ENCODE measurements at places on chromosomes 16 and 17. TPM values are rescaled to one million over a fixed set of nuclear protein-coding genes. Genes with fewer than 3 reads are reported as not detected.

The SOST gene
- polyA plus RNA-seq, result not detected

The PIGS gene
- 72.7 TPM for polyA plus RNA-seq

The CMTM2 gene
- polyA plus RNA-seq, result not detected

The AXIN2 gene
- polyA plus RNA-seq, result 0.46 TPM

DNA sequence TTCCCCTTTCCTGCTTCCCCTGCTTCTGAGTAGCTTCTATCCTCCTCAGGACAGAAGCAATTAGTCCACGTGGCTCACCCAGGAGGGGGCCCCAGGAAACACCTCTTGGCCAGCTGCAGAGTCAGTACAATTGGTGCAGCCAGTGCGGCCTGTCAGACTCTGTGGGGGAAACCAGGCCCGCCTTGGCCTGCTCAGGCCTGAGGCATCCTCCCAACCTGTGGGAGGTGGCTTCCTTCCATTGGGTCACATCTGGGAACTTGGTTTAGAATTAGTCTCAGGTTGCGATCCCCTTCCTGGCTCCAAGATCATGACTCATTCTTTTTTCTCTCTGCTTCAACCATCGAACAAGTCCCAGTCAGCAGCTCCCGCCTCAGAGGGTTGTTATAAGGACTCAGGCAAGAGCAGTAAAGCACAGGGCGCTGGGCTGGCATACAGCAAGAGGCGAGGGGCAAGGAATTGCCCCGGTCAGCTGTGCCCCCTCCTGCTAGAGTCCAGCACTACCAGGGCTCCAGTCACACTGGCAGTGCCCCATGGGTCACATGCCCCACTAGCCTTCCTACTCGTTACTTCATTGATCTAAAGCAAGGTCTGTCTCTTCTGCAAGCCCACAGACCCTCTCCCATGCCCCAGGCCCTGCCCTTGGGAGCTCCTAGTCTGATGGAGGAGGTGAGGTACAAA lies 8.1 kb upstream of the EPX start:
- peak; percentile 60 for DNase-seq

DNA sequence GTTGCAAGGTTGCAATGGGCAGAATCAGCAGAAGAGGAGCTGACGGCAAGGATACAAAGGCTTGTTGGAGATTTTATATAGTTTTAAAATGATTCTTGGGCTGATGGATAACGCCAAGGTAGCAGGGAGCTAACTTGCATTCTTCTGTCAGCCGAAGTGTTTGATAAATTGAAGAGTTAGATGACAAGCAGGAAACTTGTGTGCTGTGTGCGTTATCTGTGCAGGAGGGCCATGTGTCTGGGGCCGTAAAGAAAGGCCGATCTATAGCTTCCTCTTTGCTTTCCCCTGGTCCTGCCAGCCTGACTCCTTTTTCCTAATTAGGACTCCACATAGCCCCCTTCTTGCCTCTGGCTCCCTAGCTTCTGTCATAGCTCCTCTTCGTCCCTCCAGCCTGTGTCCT lies 6.7 kb upstream of the WWOX start:
- no peak for DNase-seq

- DNase-seq, result no peak
Observed at GRCh38 chr17:2872282-2872681, 76.0 kb downstream of the RAP1GAP2 start.

GRCh38 chr16:16158082-16158658 lies 65.1 kb downstream of the ABCC6 start:
- DNase-seq, result no peak

DNA sequence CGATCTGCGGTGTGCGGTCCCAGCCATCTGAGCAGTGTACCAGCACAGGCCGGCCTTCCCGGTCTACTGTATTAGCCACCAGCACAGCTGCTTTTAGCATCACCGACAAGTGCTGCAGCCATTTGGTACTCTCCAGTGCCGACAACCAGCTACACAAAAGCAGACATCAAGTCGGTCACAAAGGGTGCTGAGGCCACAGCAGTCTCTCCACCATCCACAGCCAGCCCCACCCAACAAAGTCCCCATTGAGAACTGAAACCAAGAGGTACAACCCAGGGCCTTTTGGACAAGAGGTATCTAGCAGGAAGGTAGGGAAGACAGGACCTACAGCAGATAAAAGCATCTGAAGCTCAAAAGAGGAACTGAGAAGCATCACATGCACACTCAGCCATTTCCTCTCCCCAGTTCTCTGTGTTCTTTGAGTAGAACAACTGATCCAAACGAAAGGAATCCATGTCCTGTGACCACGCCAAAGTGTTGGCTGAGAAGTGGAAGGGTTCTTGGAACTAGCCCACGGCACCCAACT lies 9.5 kb downstream of the MTMR4 start:
- no peak for DNase-seq

DNA sequence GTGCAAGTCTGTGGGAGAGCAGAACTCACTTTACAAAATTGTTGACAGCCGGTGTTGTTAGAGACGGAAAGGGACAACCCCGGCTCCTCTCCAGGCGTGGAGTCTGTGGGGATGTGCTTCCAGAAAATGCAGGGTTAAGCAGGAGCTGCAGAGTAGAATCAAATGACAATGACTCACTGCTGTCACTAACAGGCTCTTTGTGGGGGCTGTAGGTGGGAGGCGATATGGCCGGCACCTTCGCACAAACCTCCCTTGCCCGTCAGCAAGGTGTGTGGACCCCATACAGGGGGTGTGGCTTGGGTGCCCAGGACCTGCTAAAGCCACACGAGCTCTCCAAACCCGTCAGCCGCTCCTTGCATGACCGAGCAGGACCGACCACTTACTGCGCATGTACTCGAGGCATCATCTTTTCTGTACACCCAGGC lies 5.8 kb downstream of the PDK2 start:
- peak; percentile 46 for DNase-seq

DNA sequence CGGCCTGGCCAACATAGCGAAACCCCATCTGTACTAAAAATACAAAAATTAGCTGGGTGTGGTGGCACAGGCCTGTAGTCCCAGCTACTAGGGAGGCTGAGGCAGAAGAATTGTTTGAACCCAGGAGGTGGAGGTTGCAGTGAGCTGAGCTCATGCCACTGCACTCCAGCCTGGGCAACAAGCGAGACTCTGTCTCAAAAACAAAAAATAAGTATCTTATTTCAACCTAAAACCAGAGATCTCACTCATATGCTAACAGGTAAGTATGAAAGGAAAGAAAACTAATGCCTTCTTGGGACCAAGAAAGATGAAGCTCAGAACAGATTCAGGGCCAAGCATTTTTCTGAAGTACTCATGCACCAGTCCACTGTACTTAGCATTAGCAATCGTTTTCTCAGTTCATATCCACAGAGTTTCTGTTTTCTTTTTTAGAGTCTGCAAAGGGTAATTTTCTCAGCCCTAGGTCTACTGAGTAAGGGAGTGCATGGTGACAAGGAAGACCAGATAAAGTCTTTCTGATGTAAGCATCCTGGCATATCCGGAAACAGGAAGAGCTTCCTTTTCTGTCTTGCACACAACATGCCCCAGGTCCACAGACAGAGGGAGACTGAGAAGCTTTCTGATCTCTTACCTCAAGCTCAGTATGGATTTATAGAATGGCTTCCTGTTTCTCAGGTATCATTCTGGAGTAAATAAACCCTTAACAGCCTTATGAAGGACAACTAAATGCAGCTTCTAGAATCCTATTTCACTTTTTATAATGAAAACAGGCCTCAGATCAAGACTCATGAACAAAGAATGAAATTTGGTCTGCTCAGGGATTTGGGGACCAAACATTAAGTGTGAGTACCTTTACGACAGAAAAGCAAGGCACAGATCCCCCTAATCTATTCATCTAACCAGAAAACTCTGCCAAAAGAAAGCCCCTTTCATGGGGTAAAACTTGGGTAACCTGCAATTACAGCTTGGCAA lies 38.7 kb upstream of the FOXJ1 start:
- peak; percentile 28 for DNase-seq

- peak; percentile 93 for DNase-seq
Observed at GRCh38 chr16:55494994-55495421, 13.9 kb upstream of the LPCAT2 start.

DNA sequence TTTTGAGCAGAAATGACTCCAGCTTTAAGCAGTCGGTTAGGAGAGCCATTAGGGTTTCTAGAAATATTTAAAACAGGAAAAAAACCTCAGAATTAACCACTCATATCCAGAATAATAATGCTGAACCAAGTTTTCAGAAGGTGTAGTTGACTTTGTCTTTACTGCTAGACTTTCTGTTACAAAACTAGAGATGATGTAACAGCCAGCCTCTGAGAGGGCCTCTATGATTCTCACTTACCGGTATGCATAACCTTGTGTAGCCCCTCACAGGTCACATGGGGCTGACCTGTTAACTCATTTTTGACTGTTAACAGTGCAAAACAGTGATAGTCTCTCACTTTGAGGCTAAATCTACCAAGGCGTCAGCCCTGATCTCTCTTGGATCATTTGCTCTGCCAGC lies 74.3 kb downstream of the TEX14 start:
- DNase-seq, result no peak
